ENCODE measurements at places on chromosomes 12 and 14.

DNA sequence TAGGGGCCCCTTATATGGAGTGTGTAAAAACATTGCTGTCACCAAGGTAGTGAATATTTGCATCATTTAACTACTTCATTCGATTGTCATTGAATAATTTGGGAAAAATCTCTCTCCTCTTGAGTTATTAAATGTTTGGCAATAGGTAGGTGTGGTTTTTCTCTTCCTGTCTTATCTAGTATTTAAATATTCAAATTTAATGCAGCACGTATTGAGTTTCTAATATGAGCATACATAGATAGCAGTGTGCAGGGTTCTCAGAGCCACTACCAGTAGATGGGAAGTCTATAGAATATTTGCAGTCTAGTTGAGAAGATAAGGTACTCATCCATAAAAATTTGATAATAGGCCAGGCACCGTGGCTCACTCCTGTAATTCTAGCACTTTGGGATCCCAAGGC, 16.7 kb downstream of the PALS1 start:
- DNase-seq: no peak

GRCh38 chr12:71840231-71840847, 780 bp downstream of the TBC1D15 start:
- DNase-seq: peak; percentile 28

- DNase-seq: peak; percentile 61
These were observed 71.9 kb downstream of the BCL11B start for GRCh38 chr14:99199846-99200653.

DNA sequence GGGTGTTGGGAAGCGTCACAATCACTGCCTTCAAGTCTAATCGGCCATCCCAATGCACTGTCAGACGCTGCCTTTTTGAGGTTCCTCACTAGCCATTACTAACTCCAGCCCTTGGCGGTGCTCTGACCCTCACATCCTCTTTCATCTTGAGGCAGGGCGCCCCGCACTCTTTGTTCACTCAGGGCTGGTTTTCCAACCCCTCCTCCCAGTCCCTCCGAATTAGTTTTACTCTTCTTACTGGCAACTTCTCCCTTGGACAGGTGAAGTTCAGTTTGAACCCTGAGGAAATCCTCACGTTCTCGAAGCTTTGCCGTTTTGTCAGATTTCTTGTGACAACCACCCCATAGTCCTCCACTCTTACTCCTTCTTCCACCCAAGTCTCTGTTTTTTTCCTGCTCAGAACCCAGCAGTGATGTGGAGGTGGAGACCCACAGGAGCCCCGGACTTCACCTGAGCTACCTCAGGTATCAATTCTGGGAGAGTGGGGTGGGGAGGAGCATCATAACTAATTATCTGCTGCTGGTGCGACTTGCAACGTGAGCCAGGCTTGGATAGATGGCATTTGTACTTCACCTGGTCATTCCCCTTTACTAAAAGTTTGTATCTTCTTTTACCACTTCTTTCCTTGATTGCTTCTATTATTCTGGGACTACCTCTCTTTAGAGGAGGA, 757 bp downstream of the ZC3H10 start:
- no peak for DNase-seq

GRCh38 chr12:26091822-26092221, 33.0 kb downstream of the BHLHE41 start:
- DNase-seq: peak; percentile 48

GRCh38 chr12:107649661-107650061, 35.9 kb upstream of the PWP1 start:
- DNase-seq: peak; percentile 92

Data from muscle of leg (tissue), 16 donors.